Cortex of kidney (tissue), 1 donor: ENCODE measurements at places on chromosomes 3 and 15.

DNA sequence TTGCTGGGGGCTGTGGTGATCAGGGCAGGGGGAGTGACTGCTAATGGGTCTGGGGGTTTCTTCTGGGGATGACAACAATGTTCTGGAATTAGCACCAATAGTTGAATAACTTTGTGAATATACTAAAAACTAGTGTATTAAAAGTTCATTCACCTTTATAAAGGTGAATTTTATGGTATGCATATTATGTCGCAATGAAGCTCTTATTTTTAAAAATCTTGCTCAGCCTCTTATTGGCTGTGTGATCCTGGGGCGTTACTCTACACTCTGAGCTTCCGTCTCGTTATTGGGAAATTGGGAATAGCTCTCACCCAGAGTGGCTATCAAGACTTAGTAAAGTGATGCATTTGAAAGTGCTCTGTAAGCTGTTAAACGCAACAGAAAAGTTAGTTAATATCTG, 105.3 kb downstream of the SEC22A start:
- no peak for DNase-seq

DNA sequence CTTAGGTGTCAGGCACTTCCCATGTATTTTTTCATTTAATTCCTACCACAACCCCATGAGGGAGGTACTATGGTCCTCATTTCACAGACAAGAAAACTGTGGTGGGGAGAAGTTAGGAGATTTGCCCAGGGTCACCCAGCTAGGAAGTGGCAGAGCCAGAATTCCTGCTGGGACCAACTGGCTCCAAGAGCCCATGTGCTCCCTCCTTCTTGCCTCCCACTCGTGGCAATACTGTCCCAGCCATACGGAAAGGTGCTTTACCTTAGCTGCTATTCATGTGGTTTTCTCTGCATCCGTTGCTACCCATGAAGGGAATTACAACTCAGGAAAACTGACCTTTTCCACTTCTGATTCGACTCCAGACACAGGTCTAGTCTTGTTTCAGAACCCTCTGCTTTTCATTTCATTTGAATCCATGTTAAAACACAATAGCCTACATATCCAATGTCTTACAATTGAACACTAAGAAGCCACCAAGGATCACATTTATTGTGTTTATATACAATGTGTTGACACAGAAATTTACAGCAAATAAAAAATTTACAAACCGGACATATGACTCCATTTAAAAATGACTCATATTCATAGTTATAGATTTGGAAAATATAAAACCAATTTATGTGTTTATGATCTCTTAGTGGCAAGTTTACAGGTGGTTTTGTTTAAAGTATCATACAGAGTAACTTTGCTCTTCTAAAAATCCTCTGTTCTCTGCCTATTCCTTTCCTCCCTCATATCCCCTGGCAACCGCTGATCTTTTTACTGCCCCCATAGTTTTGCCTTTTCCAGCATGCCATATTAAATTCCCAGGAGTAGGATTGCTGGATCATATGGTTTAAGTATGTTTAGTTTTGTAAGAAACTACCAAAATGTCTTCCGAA, 58.8 kb downstream of the BTD start:
- no peak for DNase-seq

- no peak for DNase-seq
These were observed 44.5 kb upstream of the BOC start for GRCh38 chr3:113166719-113167492.

- no peak for DNase-seq
These were observed 554.5 kb downstream of the AGBL1 start for GRCh38 chr15:86634146-86634545.

- no peak for DNase-seq
These were observed 7.0 kb downstream of the SLCO3A1 start for GRCh38 chr15:91860498-91860897.

GRCh38 chr15:73972984-73973682, 19.0 kb downstream of the STOML1 start:
- DNase-seq: no peak

DNA sequence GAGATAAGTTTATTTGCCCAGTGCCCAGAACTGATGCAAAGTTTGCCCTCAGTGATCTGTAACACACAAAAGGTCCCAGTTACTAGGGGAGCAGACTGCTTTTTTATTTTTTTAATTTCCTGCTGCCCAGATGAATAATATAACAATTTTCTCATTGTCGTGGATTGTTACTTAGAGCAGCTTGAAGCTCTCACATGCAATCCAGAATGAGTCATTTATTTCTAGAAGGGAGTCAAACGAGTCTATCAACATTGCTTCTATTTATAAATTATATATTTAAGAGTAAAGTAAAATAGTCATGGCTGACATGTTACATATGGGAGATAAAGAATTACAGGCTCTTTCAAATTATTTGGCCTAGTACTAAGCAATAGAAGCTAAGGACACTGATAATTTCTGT, 41.3 kb downstream of the MEIS2 start:
- DNase-seq: no peak

DNA sequence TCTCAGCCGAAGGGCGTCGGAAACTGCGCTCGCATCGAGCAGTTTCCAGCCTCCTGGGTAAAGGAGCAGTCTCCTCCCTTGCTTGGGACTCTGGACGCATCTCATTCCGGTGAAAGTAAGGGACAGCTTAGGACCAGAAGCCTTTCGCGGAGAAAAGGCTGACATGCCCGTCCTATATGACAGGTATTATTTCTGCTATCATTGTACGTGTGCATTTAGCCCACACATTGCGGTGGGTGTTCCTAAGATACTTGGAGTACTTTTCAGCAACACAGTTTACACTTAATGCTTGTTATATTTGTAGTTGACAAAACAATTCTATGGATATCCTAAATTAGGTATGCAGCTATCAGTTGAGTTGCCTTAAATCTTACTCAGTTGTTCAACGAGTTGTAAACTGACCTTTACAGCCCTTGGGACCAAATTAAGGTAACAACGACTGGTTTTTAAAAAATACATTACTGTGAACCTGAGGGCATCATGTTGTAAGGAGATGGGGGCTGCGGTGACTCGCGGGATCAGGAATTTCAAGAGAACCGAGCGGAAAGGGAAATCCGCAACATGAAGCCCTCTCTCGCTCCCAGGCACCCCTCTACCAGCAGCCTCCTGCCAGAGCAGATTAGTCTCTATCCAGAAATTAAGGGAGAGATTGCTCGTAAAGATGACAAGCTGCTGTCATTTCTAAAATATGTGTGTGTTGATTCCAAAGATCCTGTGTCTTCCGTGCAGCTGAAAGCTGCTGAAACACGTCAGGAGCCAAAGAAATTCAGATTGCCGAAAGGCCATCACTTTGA, 632 bp upstream of the COPS2 start:
- DNase-seq: no peak

GRCh38 chr3:152885076-152885475, 50.1 kb downstream of the P2RY1 start:
- no peak for DNase-seq

DNA sequence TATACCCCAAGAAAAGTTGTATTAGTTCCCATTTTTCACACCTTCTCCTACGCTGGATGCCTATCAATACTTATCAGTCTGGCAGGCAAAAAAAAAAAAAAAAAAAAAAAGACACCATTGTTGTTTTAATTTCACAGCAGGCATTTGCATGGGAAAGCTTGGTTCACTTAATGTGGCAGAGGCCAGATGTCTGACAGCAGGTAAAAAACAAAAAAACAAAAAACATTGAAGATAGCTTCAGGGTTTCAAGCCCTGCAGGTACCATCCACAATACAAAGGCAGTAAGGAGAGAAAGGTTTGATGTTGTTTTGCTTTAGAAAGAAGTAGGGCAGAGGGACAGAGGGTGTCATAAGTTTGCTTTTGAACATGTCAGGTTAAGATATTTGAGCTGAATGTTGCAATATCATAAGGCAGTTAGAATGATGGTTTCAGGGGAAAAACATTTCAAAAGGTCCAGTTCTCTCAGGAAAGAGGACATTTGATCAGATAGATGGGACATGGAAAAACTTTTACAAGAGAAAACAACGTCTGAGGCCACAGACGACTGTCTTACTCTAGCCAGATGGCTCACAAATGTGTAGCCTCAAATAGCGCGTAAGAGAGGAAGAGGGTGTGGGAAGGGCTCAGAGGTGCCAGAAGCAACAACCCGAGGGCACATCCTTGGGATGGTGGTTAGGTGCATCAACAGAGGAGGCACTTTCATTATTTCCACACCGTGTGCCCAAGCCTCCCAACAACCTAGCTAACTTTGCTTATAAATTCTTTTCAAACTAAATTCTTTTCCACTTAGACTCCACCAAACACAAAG, 25.7 kb downstream of the PCOLCE2 start:
- no peak for DNase-seq

GRCh38 chr15:42576776-42577175, 1.4 kb downstream of the STARD9 start:
- no peak for DNase-seq
